ENCODE measurements at places on chromosomes 12 and 14.

DNA sequence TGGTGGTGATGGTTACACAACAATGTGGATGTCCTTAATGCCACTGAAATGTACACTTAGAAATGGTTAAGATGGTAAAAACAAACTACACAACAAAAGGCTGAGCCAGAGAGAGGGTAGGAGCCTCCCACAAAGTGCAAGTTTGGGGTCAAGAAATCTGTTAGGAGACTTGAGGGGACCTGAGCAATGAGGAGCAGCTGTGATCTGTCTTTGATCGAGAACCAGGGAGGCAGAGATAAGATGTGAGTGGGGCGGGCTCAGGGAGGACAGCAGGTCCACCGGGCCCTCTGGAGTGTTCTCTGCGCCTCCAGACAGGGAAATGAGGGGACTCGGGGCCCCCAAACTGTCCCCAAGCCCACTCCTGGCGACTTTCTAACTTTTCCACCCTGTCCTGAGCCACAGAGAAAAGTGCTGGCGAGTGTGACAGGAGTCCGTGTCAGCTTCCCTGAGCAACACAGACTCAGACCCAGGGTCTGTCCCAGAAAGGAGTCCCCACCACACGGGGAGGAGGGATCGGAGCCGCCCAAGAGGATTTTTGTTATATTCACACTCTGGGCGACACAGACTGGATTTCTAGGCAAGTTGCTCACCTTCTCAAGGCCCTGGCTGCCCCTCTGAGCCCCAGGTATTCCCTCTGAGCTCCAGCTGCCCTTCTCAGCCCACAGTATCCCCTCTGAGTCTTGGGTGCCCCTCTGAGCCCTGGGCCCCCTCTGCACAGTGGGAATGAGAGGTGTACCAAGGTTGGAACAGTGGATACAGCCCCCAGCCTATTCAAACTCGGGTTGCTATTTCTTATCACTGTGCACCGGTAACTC lies 11.5 kb upstream of the SCARB1 start:
- no peak for DNase-seq

GRCh38 chr14:75399843-75400775 lies 27.7 kb upstream of the JDP2 start:
- DNase-seq = no peak

GRCh38 chr12:96208346-96208745 lies 14.2 kb downstream of the ELK3 start:
- no peak for DNase-seq

- no peak for DNase-seq
These were observed 3.5 kb upstream of the KSR2 start for GRCh38 chr12:117972301-117972700.

DNA sequence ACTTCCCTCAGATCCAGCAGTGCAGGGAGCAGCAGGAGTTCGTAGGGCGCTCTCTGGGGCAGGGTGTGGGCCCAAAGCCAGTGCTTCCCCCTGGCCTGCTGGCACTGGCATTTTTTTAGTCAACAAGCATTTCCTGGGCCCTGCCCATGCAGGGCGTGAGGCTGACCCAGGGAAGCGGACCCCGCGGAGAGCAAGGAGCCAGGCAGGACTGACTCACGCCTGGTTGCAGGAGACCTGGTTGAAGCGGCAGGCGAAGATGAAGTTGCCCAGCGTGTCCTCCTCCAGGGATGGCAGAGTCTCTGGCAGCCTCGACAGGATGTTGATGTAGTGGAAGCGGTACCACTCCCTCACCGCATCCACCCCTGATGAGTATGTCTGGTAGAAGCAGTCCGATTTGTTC lies 13.5 kb downstream of the SCNN1A start:
- peak; percentile 79 for DNase-seq

DNA sequence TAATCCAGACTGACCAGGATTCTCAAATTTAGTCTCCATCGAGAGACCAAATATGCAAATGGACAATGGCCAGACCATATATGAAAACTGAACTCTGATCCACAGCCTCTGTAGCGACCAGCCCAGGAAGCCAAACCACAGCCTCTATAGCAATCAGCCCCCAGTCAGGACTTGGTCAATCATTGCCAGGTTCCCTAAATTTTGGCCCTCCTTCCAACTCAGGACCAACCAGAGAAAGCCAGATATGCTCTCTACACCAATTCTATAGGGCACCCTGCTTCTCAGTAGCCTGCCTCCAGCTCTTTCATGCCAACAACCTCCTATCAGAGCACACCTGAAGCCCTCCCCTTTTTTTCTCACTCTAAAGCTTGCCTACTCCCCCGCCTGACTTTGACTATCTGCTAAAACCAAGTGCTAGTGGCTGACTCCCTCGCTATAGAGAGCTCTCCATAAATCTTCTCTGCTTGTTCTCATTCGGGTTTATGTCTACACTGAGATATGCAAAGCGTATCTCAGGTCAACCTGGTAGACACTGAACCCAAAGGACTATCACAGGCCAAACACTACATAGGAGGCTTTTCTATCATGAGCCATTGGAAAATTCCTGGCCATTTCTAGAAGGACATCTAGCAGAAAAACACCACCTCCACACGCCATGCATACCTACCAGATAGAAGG lies 110.5 kb upstream of the FUT8 start:
- DNase-seq = no peak

DNA sequence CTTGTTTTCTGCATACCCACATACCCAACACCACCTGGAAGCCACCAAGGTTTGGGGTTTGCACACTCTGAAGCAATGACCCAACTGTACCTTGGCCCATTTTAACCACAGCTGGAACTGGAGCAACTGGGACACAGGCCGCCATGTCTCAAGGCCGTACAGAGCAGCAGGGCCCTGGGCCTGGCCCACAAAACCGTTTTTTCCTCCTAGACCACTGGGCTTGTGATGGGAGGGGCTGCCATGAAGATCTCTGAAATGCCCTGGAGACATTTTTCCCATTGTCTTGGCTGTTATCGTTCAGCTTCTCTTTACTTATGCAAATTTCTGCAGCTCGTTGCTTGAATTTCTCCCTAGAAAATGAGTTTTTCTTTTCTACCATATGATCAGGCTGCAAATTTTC lies 96.7 kb upstream of the PLEKHA5 start:
- DNase-seq = no peak

GRCh38 chr14:95207475-95208233 lies 50.3 kb upstream of the DICER1 start:
- no peak for DNase-seq
